ENCODE measurements at places on chromosomes 4 and X.

- no peak for DNase-seq
Observed at GRCh38 chr4:188492886-188493285, 353.6 kb downstream of the TRIML1 start.

DNA sequence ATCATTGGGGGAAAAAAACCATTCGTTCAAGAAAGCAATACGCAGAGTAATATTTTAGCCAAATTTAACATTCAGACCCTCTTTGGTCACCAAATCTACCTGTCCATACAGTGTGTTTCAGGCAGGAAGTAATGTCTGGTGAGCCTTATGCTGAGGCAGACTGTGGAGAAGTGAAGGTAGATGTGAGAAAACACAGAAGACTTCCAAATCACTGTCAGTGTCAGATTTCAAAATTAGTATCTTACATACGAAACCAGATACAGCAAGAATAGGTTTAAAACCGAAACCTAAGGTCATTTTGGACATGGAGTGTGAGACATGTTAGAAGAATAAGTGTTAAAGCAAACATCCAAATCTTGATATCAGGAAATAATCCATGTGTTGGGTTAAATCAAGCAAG is 664.5 kb upstream of the HTR2C start:
- no peak for DNase-seq

DNA sequence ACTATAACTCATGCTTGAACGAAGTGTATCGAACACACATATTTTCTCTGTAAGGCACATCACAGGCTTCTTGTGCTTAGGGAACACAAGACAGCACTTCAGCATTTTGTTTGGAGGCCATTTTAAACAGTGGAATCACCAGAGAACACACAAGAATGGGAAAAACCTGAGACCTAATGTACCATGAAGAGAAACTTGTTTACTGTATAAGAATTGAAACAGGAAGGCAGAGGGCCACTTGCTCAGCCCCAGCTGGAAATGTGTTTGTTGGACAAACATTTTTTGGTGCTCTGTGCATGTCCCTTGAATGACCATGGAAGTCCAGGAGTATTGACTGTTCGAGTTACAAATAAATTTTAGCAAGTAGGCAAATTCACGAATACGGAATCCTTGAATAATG is 47.5 kb downstream of the RAPGEF2 start:
- no peak for DNase-seq

GRCh38 chr4:150251752-150252190 is 173.5 kb downstream of the DCLK2 start:
- DNase-seq, result no peak

- no peak for DNase-seq
Observed at GRCh38 chrX:15645266-15645665, 19.3 kb downstream of the CLTRN start.

GRCh38 chr4:166293556-166293955 is 420.5 kb downstream of the TLL1 start:
- DNase-seq, result no peak

- DNase-seq, result no peak
Observed at GRCh38 chrX:30665471-30665870, 12.2 kb downstream of the GK start.

DNA sequence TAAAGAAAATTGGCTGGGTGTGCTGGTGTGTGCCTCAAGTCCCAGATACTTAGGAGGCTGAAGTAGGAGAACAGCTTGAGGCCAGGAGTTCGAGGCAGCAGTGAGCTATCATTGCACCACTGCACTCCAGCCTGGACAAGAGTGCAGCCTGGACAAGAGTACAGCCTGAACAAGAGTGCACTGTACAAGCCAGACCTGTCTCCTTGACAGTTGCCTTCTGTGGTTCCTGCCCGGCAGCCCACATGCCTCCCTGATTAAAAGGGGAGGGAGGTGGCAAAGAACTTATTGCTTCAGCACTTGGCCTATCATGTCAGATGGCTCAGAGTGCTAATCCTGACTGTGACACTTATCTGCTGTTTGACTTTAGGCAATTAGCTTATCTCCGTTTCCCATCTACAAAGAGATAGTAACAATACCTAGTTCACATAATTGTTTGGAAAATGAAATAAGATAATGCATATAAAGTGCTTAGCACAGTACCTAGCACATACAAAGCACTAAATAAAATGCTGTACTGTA is 249.1 kb downstream of the DCLK2 start:
- DNase-seq, result no peak

- no peak for DNase-seq
Observed at GRCh38 chrX:17654116-17654515, 83.2 kb upstream of the SCML1 start.

DNA sequence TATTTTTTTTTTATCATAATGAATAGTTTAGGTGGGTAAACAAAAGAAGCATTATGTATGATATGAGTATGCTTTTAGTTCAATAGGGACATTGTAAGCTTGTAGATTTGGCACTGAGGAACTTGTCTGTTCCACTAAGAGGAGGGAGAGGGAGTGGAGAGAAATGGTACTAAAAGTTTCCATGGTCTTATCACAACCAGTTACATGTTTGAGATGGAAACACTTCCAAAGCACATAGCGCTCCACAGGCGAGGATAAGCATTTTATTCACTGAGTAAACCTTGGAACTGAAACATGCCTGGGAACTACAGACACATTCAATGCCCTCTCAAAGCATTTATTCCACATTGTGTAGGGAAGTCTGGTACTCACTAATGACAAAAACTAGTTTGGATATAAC is 15.5 kb downstream of the MYOZ2 start:
- DNase-seq, result no peak

DNA sequence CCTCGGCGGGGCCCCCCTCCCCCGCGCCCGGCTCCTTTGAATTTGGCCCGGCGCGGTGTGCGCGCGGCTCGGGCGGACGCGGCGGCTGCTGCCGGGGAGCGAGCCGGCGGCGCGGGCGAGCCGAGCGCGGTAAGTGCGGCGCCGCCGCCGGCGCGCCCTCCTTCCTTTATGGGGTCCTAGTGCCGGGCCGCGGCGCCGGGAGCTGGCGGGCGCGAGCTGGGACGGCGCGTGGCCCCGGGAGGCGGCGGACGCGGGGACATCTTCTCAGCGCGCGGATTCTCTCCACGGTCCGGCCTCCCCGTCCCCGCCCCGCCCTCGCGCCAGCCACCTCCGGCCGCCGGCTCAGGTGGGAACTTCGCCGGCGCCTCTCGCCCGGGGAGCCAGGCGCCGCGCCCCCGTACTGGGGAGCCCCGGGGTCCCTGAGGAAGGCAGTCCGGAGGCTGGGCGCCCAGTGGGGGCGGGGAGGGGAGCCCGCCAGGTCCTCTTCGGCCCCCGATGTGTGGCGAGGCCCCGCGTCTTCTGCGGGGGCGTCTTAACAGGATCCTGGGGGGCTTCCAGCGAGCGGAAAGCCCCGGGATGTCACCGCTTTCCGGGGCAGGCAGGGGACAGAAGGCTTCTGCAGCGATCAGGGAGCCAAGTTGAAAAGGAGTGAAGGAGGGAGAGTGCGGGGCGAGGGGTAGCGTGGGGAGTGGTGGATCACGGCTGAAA is 98.4 kb upstream of the TENM3 start:
- no peak for DNase-seq

- no peak for DNase-seq
Observed at GRCh38 chrX:111338095-111338698, 67.9 kb upstream of the CAPN6 start.

DNA sequence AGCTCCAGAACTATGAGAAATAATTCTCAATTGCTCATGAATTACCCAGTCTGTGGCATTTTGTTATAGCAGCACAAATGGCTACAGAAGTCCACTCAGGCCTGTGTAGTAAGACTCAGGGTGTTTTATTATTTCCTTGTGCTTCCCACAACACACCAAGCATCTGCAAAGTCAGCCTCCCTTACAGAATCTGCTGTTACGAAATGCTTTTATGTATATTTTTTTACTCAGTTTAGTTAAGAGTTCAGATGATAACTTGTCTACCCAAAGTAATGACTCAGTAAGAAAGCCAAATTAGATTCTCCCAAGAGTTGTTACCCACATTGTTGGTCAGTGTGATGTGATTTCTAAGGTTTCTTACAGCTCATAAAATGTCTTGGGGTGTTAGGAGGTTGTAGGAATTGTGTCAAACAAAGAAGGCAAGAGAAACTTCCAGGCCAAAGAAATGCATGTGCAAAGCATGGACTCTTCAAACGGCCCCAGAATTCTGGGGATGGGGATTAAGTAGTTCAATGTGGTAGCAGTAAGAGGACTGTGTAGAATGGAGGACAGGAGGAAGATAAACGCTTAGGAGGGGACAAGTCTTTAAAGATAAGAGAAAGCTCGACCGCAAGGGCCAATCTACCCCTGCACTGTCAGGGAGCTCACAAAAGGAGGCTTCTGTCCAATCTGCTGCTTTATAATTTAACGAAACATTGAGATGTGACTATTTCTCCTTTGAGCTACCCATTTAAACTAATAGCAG is 35.4 kb upstream of the TMEM184C start:
- no peak for DNase-seq

- no peak for DNase-seq
Observed at GRCh38 chr4:10963958-10964703, 279.6 kb upstream of the CLNK start.

DNA sequence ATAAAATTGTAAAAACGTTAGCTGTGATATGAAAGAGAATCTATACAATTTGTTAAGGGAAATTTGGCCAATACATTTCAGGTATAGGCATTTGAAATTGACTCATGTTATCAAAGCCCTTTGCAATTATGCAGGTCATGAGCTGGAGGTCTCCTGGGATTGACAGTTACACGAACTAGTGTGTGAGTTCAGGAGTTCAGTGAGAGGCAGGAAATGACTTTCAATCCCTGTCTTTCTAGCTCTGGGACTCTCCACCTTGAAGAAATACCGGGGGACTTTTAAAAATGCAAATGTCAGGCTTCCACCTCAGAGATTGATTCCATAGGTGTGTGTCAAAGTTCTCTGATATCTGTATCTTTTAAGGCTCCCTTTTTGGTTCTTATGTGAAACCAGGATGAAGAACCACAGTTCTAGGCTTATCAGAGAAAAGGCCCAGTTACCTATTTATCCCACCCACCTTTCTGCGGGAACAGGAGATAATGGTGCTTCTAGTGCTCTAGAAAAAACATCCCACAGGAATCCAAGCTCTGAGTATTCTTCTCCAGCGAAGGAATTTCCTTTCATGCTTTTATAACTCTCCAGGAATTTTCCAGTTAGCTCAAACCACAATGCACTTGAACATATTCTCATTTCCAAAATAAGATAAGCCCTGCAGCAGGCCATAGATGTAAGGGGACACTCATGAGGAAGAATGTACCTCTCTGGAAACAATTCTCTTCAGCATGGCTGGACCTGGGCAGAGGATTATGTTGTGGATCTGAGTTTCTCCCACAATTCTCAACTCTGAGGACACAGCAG is 501.0 kb downstream of the IDS start:
- no peak for DNase-seq

DNA sequence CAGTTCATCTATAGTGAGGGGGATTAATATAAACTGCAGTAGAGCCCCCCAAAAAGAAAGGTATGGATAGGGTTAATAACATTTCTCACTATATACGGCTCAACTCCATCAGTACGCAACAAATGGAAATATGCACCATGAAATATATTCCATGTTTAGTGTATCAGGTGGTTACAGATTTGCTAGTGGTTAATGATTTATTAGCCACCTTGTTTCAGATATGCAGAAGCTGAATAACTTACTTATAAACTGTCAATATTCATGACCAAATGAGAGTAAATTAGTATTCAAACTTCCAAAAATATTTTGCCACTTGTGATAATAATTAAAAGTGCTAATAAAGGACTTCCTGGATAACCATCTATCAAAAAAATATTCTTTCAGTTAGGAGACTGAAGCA is 14.8 kb downstream of the AMTN start:
- no peak for DNase-seq

DNA sequence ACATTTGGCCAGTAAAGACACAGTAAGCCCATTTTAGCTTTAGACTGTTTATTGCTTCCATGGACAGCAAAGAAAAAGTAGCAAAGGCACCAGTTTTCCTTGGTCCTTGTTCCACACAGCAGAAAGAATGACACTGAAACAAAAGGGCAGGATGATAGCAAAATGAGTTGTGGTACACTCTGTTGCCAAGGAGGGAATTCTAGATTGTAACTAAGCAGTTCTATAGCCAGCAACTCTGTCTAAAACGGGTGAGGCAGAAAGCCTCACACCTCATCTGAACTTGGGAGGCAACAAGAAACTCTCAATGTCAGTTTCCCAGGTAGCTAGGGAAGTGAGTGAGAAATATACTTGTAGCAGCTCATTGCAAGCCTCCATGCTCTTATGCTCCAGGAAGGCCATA is 39.2 kb downstream of the BBS12 start:
- DNase-seq, result no peak

DNA sequence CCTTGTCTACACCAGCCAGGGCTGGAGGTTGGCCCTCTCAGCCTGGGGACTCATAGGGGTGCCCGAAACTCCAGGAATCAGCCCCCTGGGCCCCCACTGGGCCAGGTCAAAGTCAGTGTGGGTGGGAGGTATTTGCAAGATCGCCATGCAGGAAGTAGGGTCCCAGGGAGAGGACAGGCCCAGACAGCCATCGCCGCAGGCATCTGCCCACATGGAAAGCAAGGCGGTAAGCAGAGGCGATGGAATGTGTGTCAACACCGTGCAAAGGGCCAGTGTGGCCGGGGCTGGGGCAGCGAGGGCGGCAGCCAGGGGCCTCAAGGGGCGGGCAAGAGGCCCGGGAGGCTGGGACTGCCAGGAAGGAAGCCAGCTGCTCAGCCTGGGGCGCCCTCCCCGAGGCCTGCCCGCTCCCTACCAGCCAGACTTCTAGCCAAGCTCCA is 19.3 kb upstream of the DUSP9 start:
- no peak for DNase-seq

DNA sequence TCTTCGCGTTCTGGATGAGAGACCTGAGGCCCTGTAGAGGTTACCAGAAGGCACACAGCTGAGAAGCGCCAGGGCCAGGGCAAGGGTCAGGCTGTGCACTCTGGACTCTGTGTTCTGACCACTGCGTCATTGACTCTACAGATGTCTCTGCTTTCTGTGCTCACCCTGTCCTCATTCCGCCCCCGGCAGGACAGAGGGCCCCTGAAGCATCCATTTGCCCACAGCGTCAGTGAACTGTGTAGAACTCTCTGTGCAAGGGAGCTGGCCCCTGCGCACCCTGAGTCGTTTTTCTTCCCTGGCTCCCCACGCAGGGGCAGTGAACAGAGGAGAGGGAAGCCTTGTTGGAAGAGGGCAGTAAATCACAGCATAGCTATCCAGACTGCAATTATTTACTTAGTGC is 6.1 kb upstream of the WAS start:
- no peak for DNase-seq

- no peak for DNase-seq
Observed at GRCh38 chr4:15488136-15488535, 18.5 kb downstream of the CC2D2A start.

GRCh38 chr4:55087009-55087912 is 38.1 kb downstream of the KDR start:
- no peak for DNase-seq

- no peak for DNase-seq
Observed at GRCh38 chrX:12790885-12791256, 341 bp upstream of the PRPS2 start.

GRCh38 chrX:106932492-106932923 is 12.3 kb downstream of the CLDN2 start:
- DNase-seq, result no peak
